ENCODE measurements at places on chromosomes 6 and 20. TPM values are rescaled to one million over a fixed set of nuclear protein-coding genes. Genes with fewer than 3 reads are reported as not detected.

Gene POFUT1
- 23.4 TPM for total RNA-seq

- no peaks in the 10 kb centered on the region for H3K36me3 ChIP-seq
- no peak for DNase-seq
These were observed 340.1 kb downstream of the PHF3 start for GRCh38 chr6:63975699-63976098.

GRCh38 chr6:145147981-145148749 is 587.2 kb downstream of the EPM2A start:
- H3K27me3 ChIP-seq, result no peaks in the 10 kb centered on the region
- no peak overlapping the region for H3K27ac ChIP-seq
- no peaks in the 10 kb centered on the region for H3K36me3 ChIP-seq
- peaks cover 28% of the 10 kb centered on the region for H3K4me1 ChIP-seq

DNA sequence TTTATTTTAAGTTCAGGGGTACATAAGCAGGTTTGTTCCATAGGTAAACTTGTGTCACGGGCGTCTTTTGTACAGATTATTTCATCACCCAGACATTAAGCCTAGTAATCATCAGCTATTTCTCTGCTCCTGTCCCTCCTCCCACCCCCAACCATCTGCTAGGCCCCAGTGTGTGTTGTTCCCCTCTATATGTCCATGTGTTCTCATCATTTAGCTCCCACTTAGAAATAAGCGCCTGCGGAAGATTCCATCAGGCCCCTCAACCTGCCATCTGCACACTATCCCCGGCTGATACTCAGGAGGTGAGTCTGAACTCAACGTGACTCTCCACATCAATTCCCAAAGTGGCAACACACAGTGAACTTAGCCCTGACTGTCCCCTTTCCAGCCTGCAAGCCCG is 228.0 kb upstream of the SYNDIG1 start:
- H3K4me1 ChIP-seq, result peaks cover 10% of the 10 kb centered on the region
- H3K4me3 ChIP-seq, result no peak overlapping the region
- no peak for DNase-seq
- H3K27ac ChIP-seq, result no peak overlapping the region
- H3K36me3 ChIP-seq, result no peaks in the 10 kb centered on the region

Gene LIME1
- 4.5 TPM for total RNA-seq

DNA sequence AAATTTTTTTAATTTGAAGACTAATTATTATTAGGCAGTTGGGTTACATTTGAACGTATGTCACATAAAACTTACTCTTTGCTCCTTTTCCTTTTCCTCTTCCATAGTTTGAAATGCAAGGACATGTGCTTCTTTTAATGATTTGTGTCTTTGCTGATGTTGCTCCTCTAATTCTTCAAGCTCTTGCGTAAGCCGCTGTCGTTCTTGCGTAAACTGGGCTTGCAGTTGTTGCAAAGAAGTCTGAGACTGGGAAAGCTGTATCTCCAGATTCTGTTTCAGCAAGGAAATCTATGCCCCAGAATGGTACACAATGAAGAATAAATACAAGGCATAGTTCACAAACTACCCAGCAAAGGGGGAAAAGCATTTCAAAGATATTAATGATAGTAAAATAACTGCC is 45.1 kb upstream of the MCM9 start:
- peaks cover 8% of the 10 kb centered on the region for H3K4me1 ChIP-seq
- H3K4me3 ChIP-seq, result no peak overlapping the region
- DNase-seq, result no peak
- no peak overlapping the region for H3K27ac ChIP-seq
- H3K27me3 ChIP-seq, result no peaks in the 10 kb centered on the region

GRCh38 chr20:62200491-62201172 is 17.8 kb downstream of the MTG2 start:
- no peaks in the 10 kb centered on the region for H3K27me3 ChIP-seq
- no peak for DNase-seq
- H3K4me1 ChIP-seq, result no peaks in the 10 kb centered on the region
- no peak overlapping the region for H3K27ac ChIP-seq

- no peaks in the 10 kb centered on the region for H3K27me3 ChIP-seq
- H3K27ac ChIP-seq, result peak overlapping the region; percentile 57
- H3K36me3 ChIP-seq, result peaks cover 26% of the 10 kb centered on the region
- DNase-seq, result peak; percentile 60
- peak overlapping the region; percentile 36 for H3K4me3 ChIP-seq
- peaks cover 31% of the 10 kb centered on the region for H3K4me1 ChIP-seq
These were observed 203.0 kb upstream of the PCSK2 start for GRCh38 chr20:17023806-17024205.

GRCh38 chr6:158596861-158597260 is 37.0 kb downstream of the TMEM181 start:
- no peak overlapping the region for H3K27ac ChIP-seq
- H3K27me3 ChIP-seq, result no peaks in the 10 kb centered on the region
- DNase-seq, result no peak

Gene C20orf202
- total RNA-seq, result 0.22 TPM

Gene PPP1R14C
- total RNA-seq, result 1.1 TPM

GRCh38 chr6:169933251-169933821 is 181.9 kb downstream of the ERMARD start:
- no peak overlapping the region for H3K27ac ChIP-seq
- H3K36me3 ChIP-seq, result no peaks in the 10 kb centered on the region
- peaks cover 46% of the 10 kb centered on the region for H3K27me3 ChIP-seq
- no peak overlapping the region for H3K4me3 ChIP-seq

DNA sequence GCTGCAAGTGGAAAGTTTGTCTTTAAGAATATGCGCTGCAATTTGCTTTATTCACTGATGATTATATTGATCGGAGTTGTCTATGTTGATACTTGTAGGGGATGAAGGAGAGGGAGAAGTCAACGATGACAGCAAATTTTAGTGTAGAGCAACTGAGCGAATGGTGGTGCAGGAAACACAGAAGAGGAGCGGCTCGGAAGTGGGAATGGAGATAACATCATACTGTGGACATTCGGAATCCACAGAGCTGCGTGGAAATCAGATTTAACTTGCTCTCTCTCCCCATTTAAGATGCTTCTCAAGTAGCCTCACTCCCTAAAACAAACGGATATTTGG is 722 bp upstream of the TMEM14B start:
- no peak for DNase-seq
- H3K27ac ChIP-seq, result peak overlapping the region; percentile 94
- H3K4me1 ChIP-seq, result peaks cover 41% of the 10 kb centered on the region
- peak overlapping the region; percentile 93 for H3K4me3 ChIP-seq
- peaks cover 21% of the 10 kb centered on the region for H3K36me3 ChIP-seq

DNA sequence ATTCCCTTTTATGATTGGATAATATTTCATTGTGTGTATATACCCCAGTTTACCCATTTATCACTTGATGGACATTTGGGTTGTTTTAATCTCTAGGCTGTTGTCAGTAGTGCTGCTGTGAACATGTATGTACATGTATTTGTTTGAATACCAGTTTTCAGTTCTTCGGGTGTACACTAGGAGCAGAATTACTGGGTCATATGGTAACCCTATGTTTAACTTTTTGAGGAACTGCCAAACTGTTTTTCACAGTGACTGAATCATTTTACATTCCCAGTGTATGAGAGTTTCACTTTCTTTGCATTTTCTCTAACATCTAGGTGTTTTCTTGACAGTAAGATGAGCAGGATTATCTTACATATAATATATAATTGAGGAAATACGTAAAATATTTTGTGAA is 44.7 kb upstream of the ADIG start:
- no peaks in the 10 kb centered on the region for H3K27me3 ChIP-seq
- H3K4me3 ChIP-seq, result no peak overlapping the region
- DNase-seq, result no peak
- no peaks in the 10 kb centered on the region for H3K4me1 ChIP-seq
- H3K36me3 ChIP-seq, result peaks cover 60% of the 10 kb centered on the region

GRCh38 chr6:151493161-151493803 is 535 bp upstream of the CCDC170 start:
- peaks cover 61% of the 10 kb centered on the region for H3K27me3 ChIP-seq
- H3K36me3 ChIP-seq, result no peaks in the 10 kb centered on the region
- peak overlapping the region; percentile 68 for H3K4me3 ChIP-seq
- no peak overlapping the region for H3K27ac ChIP-seq
- H3K4me1 ChIP-seq, result peaks cover 14% of the 10 kb centered on the region

Gene CD24
- total RNA-seq, result 937 TPM

DNA sequence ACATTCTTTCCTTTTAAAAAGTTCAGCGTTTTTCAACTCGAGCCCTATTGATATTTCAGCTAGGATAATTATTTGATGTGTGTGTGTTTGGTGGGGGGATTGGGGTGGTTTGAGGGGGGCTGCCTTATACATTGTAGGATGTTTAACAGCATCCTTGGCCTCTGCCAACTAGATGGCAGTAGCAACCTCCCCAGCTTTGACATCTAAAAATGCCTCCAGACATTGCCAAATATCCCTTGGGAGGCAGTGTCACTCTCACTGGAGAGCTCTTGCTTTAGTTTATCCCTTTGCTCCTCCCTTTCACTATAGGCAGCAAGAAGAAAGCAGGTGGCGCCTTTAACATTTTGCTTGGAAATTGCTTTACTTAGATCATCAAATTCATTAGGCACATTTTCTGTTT is 14.6 kb upstream of the TP53TG5 start:
- H3K27ac ChIP-seq, result no peak overlapping the region
- no peaks in the 10 kb centered on the region for H3K4me1 ChIP-seq
- no peak for DNase-seq
- no peak overlapping the region for H3K4me3 ChIP-seq
- no peaks in the 10 kb centered on the region for H3K36me3 ChIP-seq

GRCh38 chr6:159201336-159201735 is 32.1 kb downstream of the FNDC1 start:
- H3K27me3 ChIP-seq, result peaks cover 10% of the 10 kb centered on the region
- DNase-seq, result no peak
- H3K36me3 ChIP-seq, result no peaks in the 10 kb centered on the region
- no peak overlapping the region for H3K27ac ChIP-seq
- no peaks in the 10 kb centered on the region for H3K4me1 ChIP-seq

Gene CGA
- total RNA-seq, result not detected

GRCh38 chr20:60967431-60968316 is 284.4 kb upstream of the CDH4 start:
- no peak for DNase-seq
- H3K27me3 ChIP-seq, result peaks cover 73% of the 10 kb centered on the region
- H3K4me1 ChIP-seq, result peaks cover 7% of the 10 kb centered on the region
- peaks cover 3% of the 10 kb centered on the region for H3K36me3 ChIP-seq

- H3K36me3 ChIP-seq, result no peaks in the 10 kb centered on the region
- peaks cover 47% of the 10 kb centered on the region for H3K4me1 ChIP-seq
- no peak overlapping the region for H3K27ac ChIP-seq
- no peak for DNase-seq
- H3K27me3 ChIP-seq, result peaks cover 32% of the 10 kb centered on the region
These were observed 478.8 kb downstream of the CD83 start for GRCh38 chr6:14596410-14596809.

Gene HTR1B
- total RNA-seq, result 1.5 TPM

GRCh38 chr20:24393903-24394302 is 75.5 kb upstream of the SYNDIG1 start:
- no peak for DNase-seq
- no peak overlapping the region for H3K4me3 ChIP-seq
- H3K36me3 ChIP-seq, result peaks cover 10% of the 10 kb centered on the region
- no peaks in the 10 kb centered on the region for H3K27me3 ChIP-seq

Gene NRSN1
- total RNA-seq, result not detected

DNA sequence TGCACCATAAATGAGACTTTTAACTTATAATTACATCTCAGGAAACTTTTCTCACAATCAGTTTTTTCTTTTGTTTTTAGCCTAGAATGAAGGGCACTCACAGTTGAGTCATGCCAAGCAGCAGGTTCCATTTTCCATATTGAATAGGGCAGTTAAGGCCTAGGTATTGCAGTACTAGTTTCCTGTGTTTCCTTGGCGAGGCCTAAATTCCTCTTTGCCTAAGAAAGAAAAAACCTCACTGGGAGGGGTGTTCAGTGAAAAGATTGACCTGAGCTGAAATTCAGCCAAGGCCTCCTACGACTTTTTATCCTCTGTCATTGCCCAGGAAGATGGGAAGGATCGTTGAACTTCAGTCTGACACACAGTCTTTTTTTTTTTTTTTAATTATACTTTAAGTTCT is 85.5 kb downstream of the IMPG1 start:
- H3K27me3 ChIP-seq, result no peaks in the 10 kb centered on the region
- peaks cover 26% of the 10 kb centered on the region for H3K4me1 ChIP-seq
- no peak overlapping the region for H3K4me3 ChIP-seq
- no peak for DNase-seq
- H3K27ac ChIP-seq, result no peak overlapping the region
- no peaks in the 10 kb centered on the region for H3K36me3 ChIP-seq

Gene KCNK17
- total RNA-seq, result 2.7 TPM

GRCh38 chr20:19709635-19710335 is 48.3 kb upstream of the RIN2 start:
- no peak overlapping the region for H3K27ac ChIP-seq
- H3K27me3 ChIP-seq, result peaks cover 2% of the 10 kb centered on the region
- 0 out of 2 replicates have a peak, but pooled peaks cover under 1% of the 10 kb centered on the region for H3K36me3 ChIP-seq
- H3K4me1 ChIP-seq, result no peaks in the 10 kb centered on the region
- DNase-seq, result no peak

DNA sequence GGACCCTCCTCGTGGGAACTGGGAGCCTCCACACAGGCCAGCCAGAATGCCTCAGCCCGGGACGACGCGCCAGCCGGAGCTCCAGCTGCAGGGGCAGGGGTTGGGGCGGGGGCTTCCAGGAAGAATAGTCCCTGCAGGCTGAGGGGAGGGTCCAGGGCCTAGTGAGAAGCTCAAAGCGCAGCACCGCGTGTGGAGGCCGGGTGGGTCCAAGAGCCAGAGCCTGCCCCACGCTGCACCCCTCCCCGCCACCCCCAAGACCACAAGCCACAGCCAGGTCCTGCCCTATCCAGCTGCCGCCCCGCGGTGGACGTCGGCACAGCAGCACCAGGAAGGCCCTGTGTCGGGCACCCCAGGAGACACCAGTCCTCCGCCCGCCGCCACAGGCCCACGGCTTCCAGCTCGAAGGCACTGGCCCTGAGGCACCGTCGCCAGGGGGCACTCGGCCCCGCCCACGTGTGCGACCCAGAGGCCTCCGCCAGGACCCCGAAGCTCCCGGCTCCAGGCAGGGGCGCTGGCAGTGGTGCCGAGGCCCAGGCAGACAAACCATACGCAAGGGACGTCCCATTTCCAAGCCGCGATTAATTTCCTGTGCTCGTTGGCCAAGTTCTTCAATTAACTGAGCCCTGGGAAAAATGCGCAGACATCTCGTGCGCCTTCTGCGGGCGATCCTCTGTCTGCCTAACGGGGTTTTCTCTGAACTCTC is 19.5 kb downstream of the KCNQ2 start:
- DNase-seq, result no peak
- peaks cover 37% of the 10 kb centered on the region for H3K4me1 ChIP-seq

- H3K4me3 ChIP-seq, result peak overlapping the region; percentile 94
- H3K4me1 ChIP-seq, result peaks cover 40% of the 10 kb centered on the region
- DNase-seq, result peak; percentile 88
- H3K27me3 ChIP-seq, result peaks cover 21% of the 10 kb centered on the region
- peak overlapping the region; percentile 86 for H3K27ac ChIP-seq
These were observed 121.7 kb upstream of the SLC2A12 start for GRCh38 chr6:134173936-134174671.

Data from WTC11 (cell line).